ENCODE measurements at places on chromosomes 2 and 18. TPM values are rescaled to one million over a fixed set of nuclear protein-coding genes. Genes with fewer than 3 reads are reported as not detected.

The TEX44 gene
- not detected for total RNA-seq

The EFHD1 gene
- 8.8 TPM for total RNA-seq

The ACTR1B gene
- 98.7 TPM for total RNA-seq

The RASGRP3 gene
- total RNA-seq, result 7.5 TPM

The G6PC2 gene
- total RNA-seq, result not detected

The NEB gene
- 1.2 TPM for total RNA-seq

The CCDC121 gene
- total RNA-seq, result 1.1 TPM

The CYP26B1 gene
- not detected for total RNA-seq

The TANC1 gene
- 0.33 TPM for total RNA-seq

The VWA3B gene
- total RNA-seq, result not detected

GRCh38 chr2:109065391-109065734, 63.6 kb upstream of the SH3RF3 start:
- no peaks in the 10 kb centered on the region for H3K36me3 ChIP-seq
- no peak overlapping the region for H3K27ac ChIP-seq
- H3K4me3 ChIP-seq, result no peak overlapping the region
- no peaks in the 10 kb centered on the region for H3K4me1 ChIP-seq
- no peak for DNase-seq
- no peaks in the 10 kb centered on the region for H3K27me3 ChIP-seq

DNA sequence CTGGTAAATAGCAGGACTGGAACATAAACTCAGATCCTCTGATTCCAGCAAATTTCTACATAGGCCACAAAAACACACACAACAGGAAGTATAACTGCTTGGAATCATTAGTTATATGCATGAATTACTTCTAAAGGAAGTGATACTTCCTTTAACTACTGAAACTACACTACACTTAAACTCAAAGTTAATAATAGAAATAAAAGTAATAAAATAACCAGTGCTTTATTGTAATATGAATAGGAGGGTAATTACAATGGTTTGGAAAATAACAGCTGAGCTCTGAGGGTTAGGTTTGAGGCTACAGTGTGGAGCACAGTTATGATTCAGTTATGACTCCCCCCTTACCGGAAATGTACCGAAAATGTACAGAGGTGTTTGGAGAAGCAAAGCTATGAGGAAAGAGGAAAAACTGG, 18.5 kb upstream of the POLI start:
- peaks cover 3% of the 10 kb centered on the region for H3K36me3 ChIP-seq
- H3K27ac ChIP-seq, result no peak overlapping the region
- no peak for DNase-seq
- no peak overlapping the region for H3K4me3 ChIP-seq
- peaks cover 10% of the 10 kb centered on the region for H3K27me3 ChIP-seq
- H3K4me1 ChIP-seq, result peaks cover 12% of the 10 kb centered on the region

GRCh38 chr2:27697660-27698059, 34.0 kb downstream of the SLC4A1AP start:
- peaks cover 4% of the 10 kb centered on the region for H3K4me1 ChIP-seq
- no peaks in the 10 kb centered on the region for H3K27me3 ChIP-seq
- no peak for DNase-seq
- H3K27ac ChIP-seq, result no peak overlapping the region

DNA sequence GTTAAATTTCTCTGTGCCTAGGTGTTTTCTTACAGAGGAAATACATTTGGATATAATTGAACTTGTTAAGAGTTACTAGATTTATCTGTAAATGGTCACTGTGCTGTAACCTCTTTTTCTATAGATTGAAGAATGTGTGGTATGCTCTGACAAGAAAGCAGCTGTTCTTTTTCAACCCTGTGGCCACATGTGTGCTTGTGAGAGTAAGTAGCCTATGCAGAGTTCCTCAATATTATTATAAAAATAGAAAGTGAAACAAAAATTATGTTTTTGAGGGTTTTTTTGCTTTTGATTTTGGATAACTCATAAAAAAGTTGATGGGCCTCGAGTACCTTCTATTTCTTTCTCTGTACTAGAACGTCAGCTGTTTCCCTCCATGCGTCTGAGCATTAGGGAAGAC, 112.4 kb downstream of the MIB1 start:
- H3K27me3 ChIP-seq, result no peaks in the 10 kb centered on the region
- H3K27ac ChIP-seq, result peak overlapping the region; percentile 7
- no peak overlapping the region for H3K4me3 ChIP-seq
- H3K36me3 ChIP-seq, result peaks cover 11% of the 10 kb centered on the region
- H3K4me1 ChIP-seq, result peaks cover 10% of the 10 kb centered on the region

GRCh38 chr2:55999231-55999630, 75.6 kb upstream of the EFEMP1 start:
- no peak overlapping the region for H3K4me3 ChIP-seq
- H3K4me1 ChIP-seq, result no peaks in the 10 kb centered on the region
- H3K36me3 ChIP-seq, result no peaks in the 10 kb centered on the region
- H3K27me3 ChIP-seq, result no peaks in the 10 kb centered on the region
- no peak overlapping the region for H3K27ac ChIP-seq

- no peaks in the 10 kb centered on the region for H3K4me1 ChIP-seq
- H3K27me3 ChIP-seq, result peaks cover 30% of the 10 kb centered on the region
- no peaks in the 10 kb centered on the region for H3K36me3 ChIP-seq
These were observed 16.4 kb upstream of the RTTN start for GRCh38 chr18:70221915-70222278.

DNA sequence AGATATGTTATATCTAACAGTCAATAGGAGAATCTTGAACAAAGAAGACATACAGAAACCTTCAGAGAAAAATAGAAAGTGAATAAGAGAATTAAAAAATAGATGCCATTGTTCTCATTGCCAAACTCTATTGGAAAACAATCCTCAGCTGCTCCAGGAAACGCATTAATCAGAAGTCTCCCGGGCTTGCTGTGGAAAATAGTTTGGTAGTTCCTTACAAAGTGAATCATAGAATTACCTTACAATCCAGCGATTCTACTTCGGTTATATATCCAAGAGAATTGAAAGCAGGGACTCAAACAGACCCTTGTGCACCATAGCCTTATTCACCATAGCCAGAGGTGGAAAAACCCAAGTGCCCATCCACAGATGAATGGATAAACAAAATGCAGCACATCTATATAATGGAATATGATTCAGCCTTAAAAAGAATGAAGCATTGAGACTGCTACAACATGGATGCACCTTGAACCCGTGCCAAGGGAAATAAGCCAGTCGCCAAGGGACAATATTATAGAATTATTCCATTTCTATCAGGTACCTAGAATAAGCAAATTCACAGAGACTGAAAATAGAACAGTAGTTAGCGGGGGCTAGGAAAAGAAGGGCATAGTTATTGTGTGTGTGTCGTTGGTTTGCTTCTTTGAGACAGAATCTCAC, 21.9 kb upstream of the CHRNA1 start:
- H3K4me3 ChIP-seq, result no peak overlapping the region
- peaks cover 2% of the 10 kb centered on the region for H3K27me3 ChIP-seq
- no peak overlapping the region for H3K27ac ChIP-seq
- DNase-seq, result no peak

- H3K27ac ChIP-seq, result no peak overlapping the region
- H3K4me1 ChIP-seq, result no peaks in the 10 kb centered on the region
- no peak overlapping the region for H3K4me3 ChIP-seq
- DNase-seq, result no peak
- H3K27me3 ChIP-seq, result peaks cover 4% of the 10 kb centered on the region
These were observed 646.9 kb upstream of the ZEB2 start for GRCh38 chr2:145166731-145167302.

DNA sequence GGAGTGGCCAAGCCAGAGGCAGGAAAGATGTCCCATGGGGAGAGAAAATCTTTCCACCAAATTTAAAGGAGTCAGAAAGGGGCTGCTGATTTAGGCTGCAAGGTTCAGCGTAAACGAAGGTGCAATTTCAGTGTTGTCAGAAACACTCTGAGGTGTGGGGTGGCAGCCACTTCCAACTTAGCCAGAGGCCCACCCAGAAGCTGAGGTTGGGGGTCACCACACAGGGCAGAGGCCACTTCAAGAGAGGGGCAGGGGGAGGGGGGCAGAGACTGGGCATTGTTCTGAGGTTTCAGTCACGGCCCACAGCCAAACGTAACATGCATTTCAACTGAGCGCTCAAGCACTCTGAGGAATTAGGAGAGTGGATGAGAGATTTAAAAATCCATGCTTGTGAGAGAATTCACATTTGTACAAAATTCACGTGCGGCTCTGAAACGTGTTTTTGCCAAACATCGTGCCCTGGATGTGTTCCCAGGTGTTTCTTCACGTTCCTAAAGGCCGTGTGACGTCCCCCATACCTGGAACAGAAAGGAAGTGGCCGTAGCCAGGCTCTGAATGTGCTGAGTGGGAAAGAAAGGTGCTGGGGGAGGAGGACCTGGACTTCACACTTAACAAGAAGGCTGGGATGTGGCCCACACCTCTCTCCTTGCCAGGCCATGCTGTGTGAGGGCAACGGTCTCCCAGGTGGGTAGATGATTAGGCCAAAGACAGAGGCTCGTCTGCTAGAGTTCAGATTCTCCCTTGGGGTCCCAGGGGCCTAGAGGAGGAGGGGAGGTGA, 19.5 kb upstream of the BOK start:
- H3K4me1 ChIP-seq, result peaks cover 2% of the 10 kb centered on the region
- peaks cover 14% of the 10 kb centered on the region for H3K27me3 ChIP-seq
- no peak overlapping the region for H3K27ac ChIP-seq
- no peak for DNase-seq

- no peak overlapping the region for H3K4me3 ChIP-seq
- no peaks in the 10 kb centered on the region for H3K36me3 ChIP-seq
- H3K27me3 ChIP-seq, result peaks cover 43% of the 10 kb centered on the region
- DNase-seq, result no peak
These were observed 77.5 kb downstream of the EIF2AK3 start for GRCh38 chr2:88549616-88550292.

- peaks cover 8% of the 10 kb centered on the region for H3K36me3 ChIP-seq
- H3K27ac ChIP-seq, result peak overlapping the region; percentile 90
- peaks cover 29% of the 10 kb centered on the region for H3K4me1 ChIP-seq
- DNase-seq, result no peak
These were observed 433 bp downstream of the NPC1 start for GRCh38 chr18:23585897-23586248.

DNA sequence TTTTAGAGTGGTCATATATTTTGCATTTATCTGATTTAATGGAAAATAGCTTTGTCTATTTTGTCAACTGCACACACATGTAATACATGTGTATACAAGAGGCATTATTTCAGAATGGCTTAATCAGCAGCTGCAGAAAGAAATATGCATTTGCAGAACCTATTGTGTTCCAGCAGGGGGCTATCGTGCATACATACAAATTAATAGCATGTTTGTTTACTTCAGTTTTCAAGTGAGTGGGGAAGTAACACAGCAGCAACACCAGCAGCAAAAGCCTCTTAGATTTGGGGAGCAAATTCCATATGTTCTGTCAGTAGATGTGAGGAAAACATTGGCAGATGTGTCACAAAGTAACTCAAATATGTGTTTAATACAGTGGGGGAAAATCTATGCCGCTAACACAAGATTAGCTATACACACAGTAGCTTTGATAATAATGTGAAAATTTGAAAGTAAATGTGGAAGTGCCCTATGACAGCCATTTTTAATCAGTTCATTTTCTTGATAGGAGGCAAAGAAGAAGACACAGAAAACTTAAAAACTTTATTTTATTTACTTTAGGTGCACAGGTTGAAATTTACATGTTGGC, 218.1 kb downstream of the WDR7 start:
- DNase-seq, result no peak
- H3K27ac ChIP-seq, result no peak overlapping the region
- no peak overlapping the region for H3K4me3 ChIP-seq
- H3K36me3 ChIP-seq, result no peaks in the 10 kb centered on the region

DNA sequence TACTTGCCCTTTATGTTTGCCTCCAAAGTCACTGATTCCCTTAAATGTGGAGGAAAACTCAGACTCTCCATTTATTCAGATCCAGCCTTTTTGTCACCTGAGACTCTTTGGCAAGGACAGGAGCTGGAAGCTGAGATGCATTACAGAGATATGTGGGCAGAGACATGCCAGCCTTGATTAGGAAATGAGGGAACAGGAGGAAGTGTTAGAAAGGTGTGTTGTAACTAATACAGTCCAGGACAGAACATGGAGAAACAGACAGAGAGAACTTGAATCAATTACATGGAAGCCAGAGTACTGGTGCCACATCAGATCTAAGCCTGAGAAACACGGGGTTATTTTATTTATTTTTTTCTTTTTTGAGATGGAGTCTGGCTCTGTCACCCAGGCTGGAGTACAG, 79.0 kb downstream of the SP100 start:
- no peak for DNase-seq
- peaks cover 34% of the 10 kb centered on the region for H3K4me1 ChIP-seq
- H3K36me3 ChIP-seq, result peaks cover 83% of the 10 kb centered on the region
- H3K4me3 ChIP-seq, result no peak overlapping the region

- H3K4me3 ChIP-seq, result peak overlapping the region; percentile 65
- no peaks in the 10 kb centered on the region for H3K36me3 ChIP-seq
- H3K4me1 ChIP-seq, result peaks cover 5% of the 10 kb centered on the region
- H3K27ac ChIP-seq, result peak overlapping the region; percentile 82
These were observed 4.5 kb upstream of the GAL3ST2 start for GRCh38 chr2:241772063-241772499.

GRCh38 chr2:120943403-120944034, 207.9 kb downstream of the GLI2 start:
- no peaks in the 10 kb centered on the region for H3K36me3 ChIP-seq
- H3K27me3 ChIP-seq, result no peaks in the 10 kb centered on the region
- DNase-seq, result no peak
- H3K4me1 ChIP-seq, result no peaks in the 10 kb centered on the region

GRCh38 chr2:45068571-45069140, 59.4 kb upstream of the SIX2 start:
- H3K4me3 ChIP-seq, result no peak overlapping the region
- no peak for DNase-seq
- H3K27me3 ChIP-seq, result peaks cover 5% of the 10 kb centered on the region
- no peaks in the 10 kb centered on the region for H3K4me1 ChIP-seq
- no peak overlapping the region for H3K27ac ChIP-seq
- H3K36me3 ChIP-seq, result no peaks in the 10 kb centered on the region

- H3K36me3 ChIP-seq, result no peaks in the 10 kb centered on the region
- peaks cover 16% of the 10 kb centered on the region for H3K4me1 ChIP-seq
- no peak for DNase-seq
These were observed 140.7 kb upstream of the ALKAL2 start for GRCh38 chr2:428591-428990.

GRCh38 chr2:239818086-239818485, 207.1 kb downstream of the NDUFA10 start:
- no peaks in the 10 kb centered on the region for H3K36me3 ChIP-seq
- peaks cover 2% of the 10 kb centered on the region for H3K27me3 ChIP-seq
- no peak for DNase-seq
- H3K4me3 ChIP-seq, result no peak overlapping the region
- H3K4me1 ChIP-seq, result no peaks in the 10 kb centered on the region

- peaks cover 12% of the 10 kb centered on the region for H3K4me1 ChIP-seq
- DNase-seq, result no peak
- H3K36me3 ChIP-seq, result peaks cover 4% of the 10 kb centered on the region
- no peaks in the 10 kb centered on the region for H3K27me3 ChIP-seq
These were observed 14.4 kb upstream of the STAT4 start for GRCh38 chr2:191165176-191165643.

DNA sequence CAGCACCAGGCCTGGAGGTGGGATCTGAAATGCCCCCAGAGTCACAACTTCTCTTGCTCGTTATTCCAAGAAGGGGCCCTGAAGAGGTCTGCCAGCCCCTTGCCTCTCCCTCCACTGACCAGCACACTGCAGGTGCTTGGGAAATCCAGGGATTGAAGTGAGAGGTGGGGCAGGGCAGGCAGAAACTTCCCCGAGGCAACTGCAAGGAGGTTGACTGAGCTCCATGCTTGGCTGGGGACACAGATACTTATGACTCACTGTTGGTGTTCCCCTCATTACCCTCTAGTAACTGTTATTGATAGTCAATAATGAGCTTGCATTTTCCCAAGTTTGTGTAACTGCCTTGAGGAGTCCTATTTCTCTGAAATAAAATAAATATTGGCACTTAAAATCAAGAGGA, 47.5 kb downstream of the MARCO start:
- H3K36me3 ChIP-seq, result no peaks in the 10 kb centered on the region
- DNase-seq, result no peak
- peaks cover 2% of the 10 kb centered on the region for H3K27me3 ChIP-seq
